ENCODE measurements at places on chromosomes 16 and 17.

GRCh38 chr16:51624080-51624775 is 473.2 kb upstream of the SALL1 start:
- DNase-seq = no peak

DNA sequence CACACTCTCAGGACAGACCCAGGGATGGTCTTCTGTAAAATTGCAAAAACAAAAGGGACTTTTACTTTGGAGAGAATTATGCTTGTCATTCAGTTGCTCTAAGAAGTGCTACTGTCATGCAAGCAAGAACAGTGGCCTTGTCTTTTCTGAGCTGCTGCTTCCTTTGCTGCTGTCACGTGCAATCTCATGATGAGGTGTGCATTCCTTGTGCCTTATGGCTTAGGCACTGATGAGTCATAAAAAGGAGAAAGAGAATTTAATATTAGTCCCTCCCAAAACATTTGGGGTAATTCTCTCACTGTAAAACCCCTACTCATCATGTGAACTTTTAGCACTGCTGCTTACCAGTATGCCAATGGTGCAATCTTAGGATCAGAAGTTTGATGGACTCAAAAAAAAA is 2051.3 kb downstream of the TP53TG3F start:
- DNase-seq = no peak

DNA sequence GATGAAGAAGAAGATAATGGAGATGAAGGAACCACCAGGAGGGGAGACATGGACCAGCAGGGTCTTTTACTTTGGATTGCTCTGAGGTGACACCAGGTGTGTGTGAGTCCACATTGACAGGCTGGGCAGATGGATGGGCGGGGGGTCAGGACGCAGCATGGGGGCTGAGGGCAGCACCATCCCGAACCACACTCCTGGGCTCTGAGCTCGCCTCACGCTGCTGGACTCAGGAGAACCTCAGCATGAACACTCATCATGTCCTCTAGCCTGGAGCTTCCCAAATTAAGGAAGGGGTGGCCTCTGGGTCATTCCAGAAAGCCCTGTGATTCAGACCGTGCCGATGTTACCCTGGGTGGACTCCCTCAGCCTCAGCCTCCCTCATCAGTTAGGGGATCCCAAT is 50.4 kb upstream of the MAP3K14 start:
- DNase-seq = no peak

- no peak for DNase-seq
Observed at GRCh38 chr17:835263-835662, 53.1 kb downstream of the MRM3 start.

GRCh38 chr17:7034955-7035590 is 742 bp upstream of the SLC16A13 start:
- no peak for DNase-seq

DNA sequence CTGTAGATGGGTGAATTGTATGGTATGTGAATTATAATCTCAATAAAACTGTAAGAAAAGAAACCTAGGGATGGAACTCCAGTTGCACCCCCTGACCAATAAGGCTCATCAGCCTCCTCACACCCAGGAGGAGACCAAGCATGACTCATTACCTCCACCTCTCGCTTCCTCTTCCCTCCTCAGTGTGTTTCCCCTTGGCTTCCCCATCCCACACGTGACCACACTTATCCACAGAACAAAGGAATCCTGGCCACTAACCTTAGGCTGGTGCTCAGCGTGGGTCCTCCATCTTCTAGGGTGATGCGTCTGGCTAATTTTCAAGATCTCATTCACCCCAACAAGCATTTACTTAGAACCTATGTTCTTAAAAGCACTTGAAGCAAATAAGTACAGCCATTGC is 36.2 kb upstream of the MAP3K14 start:
- no peak for DNase-seq

- no peak for DNase-seq
Observed at GRCh38 chr17:35923609-35924114, 6.9 kb downstream of the RDM1 start.

DNA sequence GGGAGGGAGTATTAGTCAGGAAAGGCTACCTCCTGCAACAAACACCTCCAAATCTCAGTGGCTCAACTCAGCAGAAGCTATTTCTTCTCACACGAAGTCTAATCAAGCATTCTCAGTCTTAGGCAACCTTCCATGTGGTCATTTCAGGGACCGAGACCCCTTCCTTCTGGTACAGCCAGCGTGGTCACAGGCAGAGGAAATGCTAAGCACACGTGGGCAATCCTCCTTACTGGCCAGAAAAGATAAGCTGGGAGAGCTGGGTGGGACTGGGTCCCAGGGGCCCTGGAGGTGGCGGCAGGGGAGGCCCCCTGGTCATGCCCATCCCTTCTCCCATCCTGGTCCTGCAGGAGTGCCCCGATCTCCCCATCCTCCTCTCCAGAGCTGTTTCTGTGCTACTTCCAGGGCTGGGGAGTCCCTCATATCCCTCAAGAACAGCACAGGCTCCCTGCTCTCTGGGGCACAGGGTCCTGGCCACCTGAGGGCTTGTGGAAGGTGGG is 5.7 kb upstream of the CX3CL1 start:
- no peak for DNase-seq

DNA sequence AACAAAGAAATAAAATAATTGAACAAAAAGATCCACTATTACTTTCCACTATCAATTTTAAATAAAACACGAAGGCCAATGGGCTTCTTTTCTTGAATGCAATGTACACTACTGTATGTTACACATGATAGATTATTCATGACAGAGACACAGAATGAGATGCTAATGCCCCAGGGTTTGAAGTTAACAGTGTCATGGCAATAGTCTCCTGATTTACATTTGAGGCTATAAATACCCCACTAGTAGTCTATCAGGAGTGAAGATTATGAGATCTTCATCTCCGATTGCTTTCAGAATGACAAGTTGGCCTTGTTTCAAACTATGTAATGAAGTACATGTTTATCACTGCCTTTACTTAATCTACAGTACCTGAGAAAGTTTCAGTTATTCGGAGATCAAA is 84.4 kb downstream of the RPGRIP1L start:
- DNase-seq = no peak

GRCh38 chr16:14344292-14344691 is 273.2 kb downstream of the MRTFB start:
- no peak for DNase-seq

DNA sequence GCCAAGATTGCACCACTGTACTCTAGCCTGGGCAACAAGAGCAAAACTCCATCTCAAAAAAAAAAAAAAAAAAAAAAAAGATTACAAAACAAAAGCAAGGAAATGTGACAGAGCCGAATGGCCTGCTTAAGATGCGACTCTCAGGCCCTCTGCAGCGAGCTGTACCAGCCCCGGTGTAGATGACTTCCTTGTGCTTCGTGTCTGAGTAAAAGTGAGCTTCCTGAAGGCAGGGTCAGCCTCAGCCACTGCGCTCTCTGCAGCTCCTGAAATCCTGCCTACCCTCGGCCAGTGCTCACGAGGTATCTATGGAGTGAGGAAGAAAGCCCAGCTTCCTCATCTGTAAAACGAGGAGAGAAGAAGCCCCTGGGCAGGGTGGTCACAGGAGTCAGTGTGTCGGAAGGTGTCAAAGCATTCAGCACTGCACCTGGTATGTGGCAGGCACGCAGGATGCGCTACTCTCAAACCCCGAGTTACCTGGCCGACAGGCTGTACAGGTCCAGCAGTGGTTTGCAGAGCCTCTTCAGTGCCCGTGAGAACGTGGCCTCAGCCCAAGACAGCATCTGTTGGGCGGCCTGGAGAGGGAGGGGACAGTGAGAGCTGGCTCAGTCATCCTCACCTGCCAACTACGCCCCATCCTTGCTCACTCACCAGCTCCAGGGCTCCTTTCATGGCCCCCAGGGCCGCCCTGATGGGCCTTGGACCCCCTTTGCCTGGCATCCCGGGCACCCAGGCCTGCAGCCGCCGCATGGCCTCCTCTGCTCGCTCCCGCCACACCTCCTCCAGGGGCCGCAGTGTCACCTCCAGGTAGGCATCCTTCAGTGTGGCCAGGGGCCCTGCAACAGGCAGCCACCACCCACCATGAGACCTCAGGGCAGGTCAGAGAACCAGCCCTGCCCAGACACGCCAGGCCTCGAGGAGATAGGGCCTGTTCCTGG is 44.6 kb downstream of the RMI2 start:
- DNase-seq = no peak

- no peak for DNase-seq
Observed at GRCh38 chr17:44200478-44201155, 933 bp upstream of the ATXN7L3 start.

DNA sequence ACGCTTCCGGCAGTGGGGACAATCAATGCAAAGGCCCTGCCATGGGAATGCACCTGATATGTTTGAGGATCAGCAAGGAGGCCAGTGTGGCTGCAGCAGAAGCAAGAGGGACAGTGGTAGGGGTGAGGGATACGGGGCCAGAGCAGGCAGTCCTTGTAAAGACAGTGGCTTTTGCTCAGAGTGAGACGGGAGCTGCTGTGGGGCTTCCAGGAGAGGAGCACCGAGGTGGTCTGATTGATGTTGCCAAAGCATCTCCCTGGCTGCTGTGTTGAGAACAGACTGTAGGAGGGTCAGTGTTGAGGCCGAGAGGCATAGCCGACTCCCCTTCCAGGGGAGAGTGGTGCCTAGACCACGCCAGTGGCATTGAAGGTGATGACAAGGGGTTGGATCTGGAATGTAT is 11.4 kb upstream of the SPNS2 start:
- no peak for DNase-seq

GRCh38 chr16:67248401-67249177 is at the start of gene SLC9A5:
SLC9A5 (plus strand) TSS chr16:67248979; CDS start chr16:67249015, 36 bp downstream.
- DNase-seq = no peak
